Left ventricle myocardium superior (tissue), 1 donor: ENCODE measurements at places on chromosomes 3 and 15. TPM values are rescaled to one million over a fixed set of nuclear protein-coding genes. Genes with fewer than 3 reads are reported as not detected.

- no peak for DNase-seq
These were observed 287.6 kb upstream of the C2CD4B start for GRCh38 chr15:62452667-62453066.

DNA sequence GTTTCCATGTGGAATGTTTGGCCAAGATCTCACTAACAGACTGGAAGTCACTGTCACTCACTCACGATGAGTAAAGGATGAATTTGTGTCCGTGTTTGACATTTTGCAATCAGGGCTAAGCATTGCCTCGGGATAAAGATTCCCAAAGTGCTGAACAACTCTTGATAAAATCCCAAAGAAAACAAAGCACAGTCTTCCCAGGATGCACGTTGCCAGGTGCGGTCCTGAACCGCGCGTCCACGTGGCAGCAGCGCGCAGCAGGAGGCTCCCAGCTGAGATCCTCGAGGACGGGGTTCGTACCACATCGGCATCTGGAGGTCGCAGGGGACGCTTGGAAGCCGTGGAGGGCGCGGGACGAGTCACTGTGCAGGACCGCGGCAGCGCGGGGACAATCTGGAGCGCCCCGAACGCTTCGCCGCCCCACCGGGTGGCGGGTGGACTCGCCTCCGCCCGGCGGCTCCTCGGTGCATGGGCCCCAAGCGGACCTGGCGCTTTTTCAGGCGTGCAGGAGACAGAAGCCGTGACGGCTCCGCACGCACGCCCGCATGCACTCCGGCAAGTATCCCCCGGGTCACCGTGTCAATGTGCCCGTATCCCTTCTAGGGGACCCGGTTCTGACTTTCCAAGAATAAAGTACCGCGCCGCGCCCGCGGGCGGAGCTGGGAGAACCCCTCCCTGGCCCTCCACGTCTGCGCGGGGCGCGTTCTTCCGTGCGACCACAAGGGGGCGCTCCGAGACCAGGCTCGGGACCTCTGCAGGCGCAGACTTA lies 17.7 kb downstream of the CPN2 start:
- DNase-seq: peak; percentile 92

DUOXA2 gene
- total RNA-seq: not detected

RASGRF1 gene
- not detected for total RNA-seq
